ENCODE measurements at places on chromosomes 7 and 10.

- no peak for DNase-seq
Measured at GRCh38 chr7:87797798-87798403, 78.3 kb downstream of the SLC25A40 start.

GRCh38 chr7:154584352-154585252, 418.3 kb downstream of the PAXIP1 start:
- no peak for DNase-seq

DNA sequence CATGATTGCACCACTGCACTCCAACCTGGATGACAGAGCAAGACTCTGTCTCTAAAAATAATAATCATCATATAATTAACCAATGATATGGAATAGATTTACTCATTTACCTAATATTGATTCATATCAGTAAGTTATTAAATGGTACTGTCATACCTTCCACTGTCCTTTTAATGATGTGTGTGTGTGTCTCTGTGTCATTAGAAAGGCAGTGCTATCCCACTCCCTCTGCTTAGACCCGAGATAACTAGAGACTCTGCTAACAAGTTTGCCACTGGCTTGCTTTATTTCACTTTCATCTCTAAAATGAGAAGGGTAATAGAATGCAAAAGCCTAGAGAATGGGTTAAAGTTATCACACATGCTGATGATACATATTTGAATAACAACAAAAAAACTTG, 21.1 kb downstream of the MCM10 start:
- DNase-seq = no peak

DNA sequence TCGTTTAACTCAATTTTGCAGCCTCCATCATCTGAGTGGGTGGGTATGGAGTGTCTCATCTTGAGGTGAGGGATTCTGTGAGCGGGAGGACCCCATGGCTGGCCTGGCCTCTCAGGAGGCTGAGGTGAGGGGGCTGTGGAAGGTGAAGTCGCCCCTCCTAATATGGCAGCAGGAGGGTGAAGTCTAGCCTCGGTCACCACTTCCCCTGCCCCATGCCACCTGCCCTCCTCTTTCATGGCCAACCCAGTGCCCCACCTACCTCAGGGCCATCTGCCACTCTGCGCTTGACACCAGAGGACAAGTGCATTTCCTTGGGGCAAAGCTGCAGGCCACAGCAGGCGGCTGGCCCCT, 8.7 kb downstream of the RASGEF1A start:
- DNase-seq = no peak

DNA sequence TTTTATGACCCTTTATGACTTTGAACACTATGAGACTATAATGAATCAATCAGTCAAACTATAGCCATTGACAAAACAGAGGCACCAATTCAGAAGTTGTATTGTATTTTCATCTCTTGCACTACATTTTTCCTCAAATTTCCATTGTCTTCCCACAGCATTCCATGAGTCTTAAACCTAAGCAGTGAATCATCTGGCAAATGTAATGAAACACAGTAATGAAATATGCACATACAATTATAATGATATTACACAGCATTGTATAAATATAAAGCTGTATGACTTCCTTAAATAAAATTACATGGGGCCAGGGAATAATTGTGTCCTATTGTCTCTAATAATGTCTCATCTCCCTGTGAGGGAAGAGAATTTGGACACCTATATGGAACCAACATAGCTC, 45.0 kb downstream of the VWDE start:
- DNase-seq = no peak

DNA sequence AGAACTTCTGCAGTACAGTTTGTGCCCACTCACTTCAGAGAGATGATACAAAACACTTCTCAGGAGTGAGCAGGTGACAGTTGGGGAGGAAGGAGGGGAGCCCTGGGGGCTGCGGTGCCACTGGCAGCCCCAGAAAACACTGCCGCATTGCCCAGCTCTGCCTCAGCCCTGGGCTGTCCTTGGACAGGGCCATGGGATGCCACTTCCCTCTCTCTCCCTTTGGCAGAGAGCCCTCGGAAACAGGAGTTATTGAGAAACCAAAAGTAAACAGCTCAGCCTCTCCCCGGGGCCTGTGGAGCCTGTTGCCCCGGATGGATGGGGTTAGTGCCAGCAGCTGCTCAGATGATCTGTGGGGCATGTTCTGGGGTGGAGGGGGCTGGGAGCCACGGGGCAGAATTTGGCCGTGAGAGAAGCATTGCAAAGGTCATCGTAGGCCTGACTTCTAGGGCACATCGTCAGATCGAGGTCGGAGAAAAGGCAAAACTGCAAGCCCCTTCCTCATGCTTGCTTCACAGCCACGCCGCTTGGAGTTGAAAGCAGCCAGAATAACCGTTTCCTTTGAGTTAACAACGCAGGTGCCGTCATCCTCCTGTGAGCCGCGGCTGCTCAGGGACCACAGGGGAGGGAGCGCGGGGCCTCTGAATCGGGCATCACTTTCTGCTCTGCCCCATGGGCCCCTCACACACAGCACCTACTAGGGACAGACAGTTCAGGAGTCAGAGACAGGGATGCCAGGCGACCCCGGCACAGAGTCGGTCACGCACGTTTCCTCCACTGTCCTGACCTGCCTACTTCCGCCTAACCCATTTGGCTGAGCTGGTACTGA, 256.4 kb downstream of the CAMK1D start:
- peak; percentile 16 for DNase-seq

DNA sequence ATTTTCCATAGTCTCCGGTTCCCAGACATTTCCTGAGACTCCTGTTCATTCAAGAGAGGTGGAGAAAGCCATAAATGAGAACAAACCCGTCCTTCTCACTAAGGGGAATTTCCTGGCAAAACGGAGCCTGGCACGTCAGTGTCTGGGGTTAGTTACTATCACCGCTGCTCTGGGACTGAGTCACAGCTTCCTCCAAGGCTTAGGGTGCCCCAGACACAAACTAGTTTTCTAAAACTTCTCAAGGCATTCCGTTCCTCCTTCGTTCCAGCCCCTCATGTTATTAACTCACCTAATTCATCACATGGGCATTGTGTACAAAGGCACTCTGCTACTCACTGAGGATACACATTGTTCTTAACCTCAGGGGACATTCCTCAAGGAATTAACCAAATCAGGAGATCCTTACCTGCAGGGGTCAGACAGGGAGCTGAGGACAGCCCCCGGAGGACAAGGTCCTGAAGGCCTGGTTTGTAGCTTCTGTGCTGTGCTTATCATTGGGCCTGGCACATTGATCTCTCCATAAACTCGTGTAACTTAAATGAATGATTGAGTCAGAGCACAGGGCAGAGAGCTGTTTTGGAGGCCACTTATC, 103.0 kb upstream of the KLF6 start:
- DNase-seq = no peak

DNA sequence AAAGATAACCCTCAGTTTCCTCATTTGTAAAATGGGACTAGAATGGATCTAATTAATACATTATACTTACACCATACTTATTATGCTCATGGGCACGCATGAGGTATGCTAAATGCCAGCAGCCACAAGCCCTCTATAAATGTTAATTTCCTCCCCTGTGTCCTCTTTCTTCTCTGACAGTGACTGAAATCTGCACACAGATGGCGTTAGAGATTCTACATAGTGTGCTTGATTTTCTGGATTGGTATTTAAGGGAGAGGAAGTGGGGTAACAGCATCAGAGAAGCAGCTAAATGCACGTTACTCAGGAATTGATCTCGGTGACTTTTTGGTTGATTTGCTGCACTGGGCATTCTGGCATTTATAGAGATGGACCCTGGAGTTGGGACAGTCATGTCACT, 568.5 kb downstream of the CALN1 start:
- DNase-seq = no peak

GRCh38 chr7:137488038-137488437, 144.5 kb upstream of the PTN start:
- DNase-seq = no peak

DNA sequence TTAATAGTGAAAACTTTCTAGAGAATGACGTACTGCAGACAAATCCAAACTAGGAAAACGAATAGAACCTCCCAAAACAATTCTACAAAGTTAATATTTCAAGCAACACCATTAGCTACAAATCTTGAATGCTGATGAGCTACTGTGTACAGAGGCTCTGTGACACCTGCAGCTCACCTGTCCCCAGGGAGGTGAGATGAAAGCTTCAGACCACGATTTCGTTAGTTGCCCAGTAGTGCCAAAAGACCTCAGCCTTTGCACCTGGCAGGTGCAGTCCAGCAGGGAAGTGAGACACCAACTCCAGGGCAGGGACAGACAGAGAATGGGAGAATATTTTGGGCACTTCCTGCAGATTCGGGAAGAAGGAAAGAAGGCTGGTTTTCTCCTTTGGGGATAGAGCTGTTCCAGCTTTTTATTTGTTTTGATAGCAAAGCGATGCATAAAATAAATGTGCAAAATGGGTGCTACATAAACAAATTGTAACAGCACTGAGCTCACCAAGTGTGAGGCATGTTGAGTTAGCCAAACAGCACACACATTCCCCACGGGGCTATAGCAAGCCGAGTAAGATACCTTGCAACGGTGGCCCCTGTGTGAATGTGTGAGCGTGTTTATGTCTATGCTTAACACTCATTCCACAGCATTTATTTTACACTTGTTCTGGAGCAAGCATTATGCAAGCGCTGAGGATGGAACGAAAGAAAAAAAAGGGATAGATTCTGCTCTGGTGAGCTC, 1024.8 kb upstream of the AUTS2 start:
- no peak for DNase-seq

DNA sequence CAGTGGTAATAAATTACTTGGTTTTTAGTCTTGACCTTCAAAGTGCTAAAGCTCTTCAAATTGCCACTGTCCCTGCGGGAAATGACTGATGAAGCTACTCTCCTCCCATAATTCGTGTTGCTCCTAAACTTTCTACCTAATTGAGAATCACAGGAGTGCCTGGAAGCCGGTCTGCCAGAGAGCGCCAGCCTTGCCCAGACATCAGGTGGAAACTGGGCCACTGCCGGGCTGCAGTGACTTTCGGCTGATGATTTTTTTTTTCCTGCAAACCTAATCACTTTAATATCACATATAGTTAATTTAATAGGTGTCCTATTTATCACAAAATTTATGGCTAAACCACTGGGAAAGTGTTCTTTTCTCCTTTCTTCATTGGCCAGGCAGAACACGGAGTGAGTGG, 59.6 kb upstream of the UBE3C start:
- no peak for DNase-seq

- DNase-seq = no peak
Measured at GRCh38 chr7:96316949-96317348, 4.9 kb downstream of the SLC25A13 start.

DNA sequence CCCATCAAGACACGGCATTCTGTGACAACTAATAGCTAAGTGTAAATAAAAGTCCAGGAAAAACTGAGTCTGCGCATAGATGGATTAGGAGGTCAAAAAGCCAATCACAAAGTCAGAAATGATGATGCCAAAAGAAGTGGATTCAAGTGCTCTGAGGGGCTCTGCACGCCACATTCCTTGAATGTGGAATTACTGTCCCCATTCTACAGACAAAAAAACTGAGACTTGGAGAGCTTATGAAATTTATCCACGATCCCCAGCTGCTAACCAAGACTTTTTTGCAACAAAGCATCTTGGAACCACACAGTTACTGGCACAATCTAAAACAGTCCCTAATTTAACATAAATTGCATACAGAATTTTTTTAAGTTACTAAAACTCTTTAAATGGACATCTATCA, 49.6 kb upstream of the SLIT1 start:
- DNase-seq = no peak

DNA sequence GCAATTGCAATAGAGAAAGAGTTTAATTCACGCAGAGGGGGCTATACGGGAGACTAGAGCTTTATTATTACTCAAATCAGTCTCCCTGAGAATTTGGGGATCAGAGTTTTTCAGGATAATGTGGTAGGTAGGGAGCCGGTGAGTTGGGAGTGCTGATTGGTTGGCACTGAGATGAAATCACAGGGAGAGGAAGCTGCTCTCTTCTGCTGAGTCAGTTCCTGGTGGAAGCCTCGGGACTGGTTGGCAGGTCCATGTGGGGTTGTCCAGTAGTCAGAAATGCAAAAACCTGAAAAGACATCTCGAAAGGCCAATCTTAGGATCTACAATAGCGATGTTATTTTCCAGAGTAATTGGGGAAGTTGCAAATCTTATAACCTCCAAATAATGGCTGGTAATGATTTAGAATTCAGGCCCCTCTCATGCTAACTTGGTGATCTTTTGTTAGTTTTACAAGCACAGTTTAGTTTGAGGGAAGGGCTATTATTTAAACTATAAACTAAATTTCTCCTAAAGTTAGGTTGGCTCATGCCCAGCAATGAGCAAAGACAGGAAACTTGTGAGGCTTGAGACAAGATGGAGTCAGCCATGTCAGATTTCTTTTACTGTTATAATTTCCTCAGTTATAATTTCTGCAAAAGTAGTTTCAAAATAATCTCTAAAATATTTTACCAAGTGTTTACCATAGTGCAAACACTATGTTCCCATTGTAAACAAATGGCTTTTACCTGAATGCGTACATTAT, 39.4 kb upstream of the SLC25A13 start:
- no peak for DNase-seq

DNA sequence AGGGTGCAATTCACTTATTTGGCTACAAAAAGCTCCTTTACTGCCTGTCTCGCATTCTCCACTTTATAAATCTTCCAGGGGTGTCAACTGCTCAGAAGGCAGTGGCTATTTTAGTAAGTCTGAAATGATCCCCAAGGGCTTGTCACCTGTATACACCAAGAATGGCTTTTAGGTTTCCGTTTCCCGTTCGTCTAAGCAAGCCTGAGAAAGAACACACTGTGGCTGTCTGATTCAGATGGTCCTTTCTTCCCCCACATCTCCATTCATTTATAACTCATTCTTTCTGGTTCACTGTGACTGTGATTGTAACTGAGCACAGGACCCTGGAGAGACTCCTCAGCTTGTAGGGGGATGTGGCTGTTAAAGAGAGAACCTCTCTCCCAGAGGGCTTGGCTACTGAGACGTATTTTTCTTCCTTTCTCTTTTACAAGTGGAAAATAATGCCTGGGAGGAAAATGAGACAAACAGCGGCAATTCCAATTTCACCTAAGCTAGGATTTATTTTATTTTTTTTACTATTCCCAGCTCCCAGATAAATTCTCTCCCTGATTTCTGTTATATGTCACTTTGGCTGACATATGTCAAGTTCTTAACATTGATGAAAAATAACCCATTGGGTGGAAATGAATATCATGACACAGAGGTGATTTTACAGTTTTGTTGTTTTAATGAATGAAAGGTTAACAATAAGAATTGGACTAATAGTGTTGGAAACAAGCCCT, 129.3 kb downstream of the FAM107B start:
- DNase-seq = no peak

- DNase-seq = no peak
Measured at GRCh38 chr7:115672024-115672423, 358.5 kb downstream of the TFEC start.
